Naive thymus-derived CD4-positive, alpha-beta T cell (primary cell): ENCODE measurements at places on chromosomes 1 and 21.

- DNase-seq: peak; percentile 74
These were observed 37.1 kb upstream of the EPB41 start for GRCh38 chr1:28877132-28877781.

DNA sequence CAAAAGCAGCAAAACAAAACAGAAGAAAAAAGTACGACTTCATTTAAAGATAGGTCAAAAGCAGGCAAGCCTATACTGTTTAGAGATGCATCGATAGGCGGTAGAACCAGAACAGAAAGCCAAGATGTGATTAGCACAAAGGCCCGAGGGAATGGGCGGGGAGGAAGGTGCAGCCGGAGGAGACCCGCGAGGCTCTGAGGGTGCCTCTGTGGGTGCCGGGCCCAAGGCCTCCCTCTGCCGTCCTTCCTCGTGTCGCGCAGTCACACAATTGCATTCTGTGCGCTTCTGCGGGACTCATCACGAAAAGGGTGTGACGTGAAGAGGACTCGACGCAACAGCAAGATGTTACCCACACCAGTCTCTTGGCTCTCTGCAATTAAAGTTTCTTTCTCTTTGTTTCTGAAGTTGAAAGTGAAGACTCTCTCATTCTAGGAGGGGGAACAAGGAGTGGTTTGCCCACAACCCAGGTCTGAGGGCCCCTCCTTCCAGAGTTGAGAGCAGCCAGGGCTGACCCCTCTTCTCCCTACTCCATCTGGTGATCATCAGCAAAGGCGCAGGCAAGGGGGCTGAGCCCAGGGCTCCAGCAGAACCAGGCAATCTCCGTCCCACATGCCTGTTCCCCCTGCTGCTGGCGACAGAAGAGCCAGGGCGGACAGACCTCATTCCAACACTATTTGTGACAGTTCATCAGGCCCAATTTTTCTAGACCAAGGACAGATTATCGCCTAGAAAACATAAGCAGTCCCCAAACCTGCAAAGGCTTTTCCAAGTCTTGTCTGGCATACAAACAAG lies 41.0 kb downstream of the NPHP4 start:
- no peak for DNase-seq

DNA sequence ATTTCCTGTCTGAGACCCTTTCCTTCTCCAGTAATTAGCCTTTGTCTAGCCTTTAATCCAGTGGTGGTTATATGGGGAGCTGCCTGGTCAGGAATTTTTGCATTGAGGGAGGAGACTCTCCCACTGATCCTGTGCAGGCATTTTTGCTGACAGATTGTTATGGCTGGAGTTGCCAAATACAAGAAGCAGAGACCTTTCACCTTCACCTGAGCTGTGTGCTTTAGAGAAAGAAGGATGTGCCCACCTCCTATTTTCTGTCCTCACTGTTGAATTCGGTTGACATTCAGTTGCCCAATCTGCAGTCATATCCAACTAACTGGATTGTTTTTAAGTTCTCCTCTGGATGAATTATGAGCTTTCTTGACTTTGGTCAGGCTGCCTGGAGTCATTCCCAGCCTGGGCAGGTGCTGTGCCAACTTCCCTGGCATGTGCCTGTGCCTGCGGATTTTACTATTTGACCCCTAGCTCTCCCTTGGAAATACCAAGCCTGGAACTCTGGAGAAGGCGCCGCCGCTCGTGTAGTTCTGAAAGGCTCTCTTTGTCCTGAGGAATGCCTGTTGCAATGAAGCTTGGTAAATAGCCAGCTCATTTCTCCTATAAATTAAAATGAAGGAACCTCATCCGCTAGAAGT lies 143.9 kb downstream of the NOS1AP start:
- no peak for DNase-seq

GRCh38 chr21:38987633-38988508 lies 182.1 kb downstream of the ETS2 start:
- DNase-seq: no peak

DNA sequence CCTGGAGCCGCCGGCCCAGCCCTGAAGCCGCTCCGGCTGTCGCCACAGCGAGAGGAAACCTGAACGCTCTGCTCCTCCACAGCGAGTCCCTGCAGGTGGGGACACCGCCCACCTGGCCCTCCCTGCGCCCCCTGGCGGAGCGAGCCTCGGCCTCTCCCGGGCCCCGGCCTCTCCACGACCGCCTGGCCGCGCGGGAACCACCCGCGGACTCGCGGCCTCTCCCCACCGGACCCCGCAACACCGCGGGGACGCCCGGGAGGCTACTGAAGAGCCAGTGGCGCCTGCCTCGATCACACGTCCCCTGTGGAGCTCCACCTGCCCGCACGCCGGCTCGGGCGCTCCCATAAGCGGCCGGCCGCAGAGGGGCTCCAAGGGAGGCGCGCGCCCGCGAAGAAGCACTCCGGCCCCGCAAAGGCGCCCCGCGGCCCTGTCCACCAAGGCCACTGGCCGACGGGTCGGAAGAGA lies 109.6 kb downstream of the KCNN3 start:
- DNase-seq: peak; percentile 79

DNA sequence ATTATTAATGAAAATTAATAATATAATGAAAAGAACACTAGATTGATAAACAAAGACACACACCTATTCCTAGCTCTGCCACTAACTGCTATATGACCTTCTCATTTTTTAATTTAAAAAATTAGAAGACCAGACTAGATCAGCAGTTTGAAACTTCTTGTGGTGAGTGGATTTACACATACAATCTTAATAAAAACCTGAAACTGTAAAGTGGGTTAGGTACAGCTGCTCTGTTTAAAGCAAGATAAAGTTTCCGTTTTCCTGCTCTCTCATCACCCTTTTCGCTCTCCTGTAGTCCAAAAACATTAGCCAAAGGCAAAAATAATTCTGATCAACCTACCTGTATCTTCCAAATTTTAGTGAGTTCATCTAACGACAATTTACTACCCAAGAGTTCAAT lies 58.6 kb downstream of the USP24 start:
- DNase-seq: no peak

DNA sequence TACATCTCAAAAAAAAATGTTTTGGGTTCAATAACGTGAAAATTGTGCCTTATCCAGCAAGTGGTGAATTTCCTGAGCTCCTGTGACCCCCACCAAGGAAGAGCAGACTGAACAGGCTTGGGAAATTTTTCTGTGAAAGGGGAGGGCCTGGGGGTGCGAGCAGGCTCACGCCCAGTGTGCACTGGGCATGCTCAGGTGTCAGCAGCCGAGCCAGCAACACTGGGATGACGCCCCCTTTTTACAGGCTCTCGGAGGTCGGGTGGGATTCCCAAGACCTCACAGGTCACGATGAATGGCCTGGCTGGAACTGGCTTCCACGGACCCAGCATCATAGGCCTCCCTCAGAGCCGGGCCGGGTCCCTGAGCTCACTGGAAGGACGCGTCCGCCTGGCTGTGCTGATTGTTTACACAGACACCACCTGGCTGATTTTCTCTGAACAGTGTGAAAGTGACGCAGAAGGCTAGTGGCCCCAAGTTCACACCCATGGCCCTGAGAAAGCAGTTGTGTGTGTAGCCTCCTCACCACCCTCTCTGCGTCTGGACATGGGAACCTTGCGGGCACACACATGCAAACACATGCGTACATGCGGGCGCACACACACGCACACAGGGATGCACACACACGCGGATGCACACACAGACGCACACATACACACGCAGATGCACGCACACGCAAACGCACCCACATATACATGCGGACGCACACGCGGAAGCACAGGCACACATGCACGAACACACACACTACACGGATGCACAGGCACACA lies 9.2 kb downstream of the CSTB start:
- DNase-seq: no peak

DNA sequence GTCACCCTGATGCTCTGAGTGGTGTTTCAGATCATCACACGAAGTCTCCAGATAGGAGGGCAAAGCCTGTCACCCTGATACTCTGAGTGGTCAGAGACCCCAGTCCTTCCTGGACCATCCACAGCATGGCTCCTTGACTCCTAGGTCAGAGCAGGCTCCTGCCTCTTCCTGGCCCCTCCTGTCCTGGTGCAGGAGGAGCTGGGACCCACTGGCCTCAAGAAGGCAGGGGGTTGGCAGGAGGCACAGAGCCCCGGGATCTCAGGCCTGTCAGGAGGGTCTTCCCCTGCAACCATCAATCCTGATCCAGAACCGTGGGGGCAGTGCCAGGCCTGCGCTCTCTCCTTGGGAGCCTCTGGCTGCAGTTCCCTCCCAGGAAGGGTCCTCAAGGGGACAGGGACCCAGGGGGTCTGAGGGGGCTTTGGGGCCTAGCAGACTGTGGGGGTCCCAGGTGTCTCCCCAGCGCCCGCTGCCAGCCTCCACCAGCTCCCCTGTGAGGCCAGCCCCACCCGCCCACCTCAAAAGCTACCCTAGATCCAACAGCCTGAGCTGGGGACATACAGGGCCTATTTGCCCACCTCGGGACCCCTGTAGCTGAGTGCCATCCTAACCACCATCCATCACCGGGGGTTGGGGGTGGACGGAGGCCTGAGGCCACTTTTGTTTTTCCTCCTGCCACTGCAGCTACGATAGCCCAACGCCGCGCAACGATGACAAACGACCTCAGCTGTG lies 27.5 kb downstream of the COL6A1 start:
- no peak for DNase-seq

GRCh38 chr1:98468111-98468717 lies 193.3 kb upstream of the SNX7 start:
- no peak for DNase-seq

GRCh38 chr1:240044620-240045019 lies 47.1 kb upstream of the FMN2 start:
- no peak for DNase-seq

DNA sequence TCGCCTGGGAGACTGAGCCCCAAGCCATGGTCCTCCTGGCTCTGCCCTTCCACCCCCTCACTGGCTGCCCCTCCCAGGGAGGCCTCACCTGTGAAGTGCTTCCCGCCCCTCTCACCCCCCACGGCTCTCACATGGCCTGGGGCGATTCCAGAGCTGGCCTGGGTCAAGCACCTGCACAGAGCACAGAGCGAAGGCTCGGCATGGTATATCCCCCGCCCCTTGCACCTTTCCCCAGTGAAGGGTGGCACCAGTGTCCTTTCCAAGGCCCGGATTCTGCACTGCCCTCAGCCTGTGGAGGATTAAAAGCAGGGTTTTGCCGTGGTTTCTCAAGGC lies 1.1 kb upstream of the AJAP1 start:
- no peak for DNase-seq

GRCh38 chr1:247370786-247371732 lies 39.4 kb upstream of the ZNF496 start:
- DNase-seq: no peak

GRCh38 chr1:94325377-94326302 lies 88.3 kb upstream of the ARHGAP29 start:
- no peak for DNase-seq

DNA sequence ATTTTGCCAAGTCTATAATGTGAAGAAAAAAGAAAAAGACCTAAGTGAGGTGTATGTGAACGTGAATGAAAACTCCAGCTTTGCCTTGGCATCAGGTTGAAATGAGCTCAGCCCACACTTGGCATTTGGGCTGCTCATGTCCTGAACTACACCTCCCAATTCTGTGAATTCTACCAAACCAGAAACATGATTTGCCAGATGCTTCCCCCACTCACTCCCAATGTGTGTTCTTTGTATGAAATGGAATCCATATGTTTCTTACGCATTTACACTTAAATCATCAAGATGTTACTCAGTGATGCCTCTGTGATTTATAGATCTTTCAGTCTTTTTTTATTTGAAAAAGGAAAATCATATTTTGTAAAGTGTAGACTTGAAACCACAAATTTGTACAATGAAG lies 32.8 kb upstream of the RUNX1 start:
- DNase-seq: no peak

DNA sequence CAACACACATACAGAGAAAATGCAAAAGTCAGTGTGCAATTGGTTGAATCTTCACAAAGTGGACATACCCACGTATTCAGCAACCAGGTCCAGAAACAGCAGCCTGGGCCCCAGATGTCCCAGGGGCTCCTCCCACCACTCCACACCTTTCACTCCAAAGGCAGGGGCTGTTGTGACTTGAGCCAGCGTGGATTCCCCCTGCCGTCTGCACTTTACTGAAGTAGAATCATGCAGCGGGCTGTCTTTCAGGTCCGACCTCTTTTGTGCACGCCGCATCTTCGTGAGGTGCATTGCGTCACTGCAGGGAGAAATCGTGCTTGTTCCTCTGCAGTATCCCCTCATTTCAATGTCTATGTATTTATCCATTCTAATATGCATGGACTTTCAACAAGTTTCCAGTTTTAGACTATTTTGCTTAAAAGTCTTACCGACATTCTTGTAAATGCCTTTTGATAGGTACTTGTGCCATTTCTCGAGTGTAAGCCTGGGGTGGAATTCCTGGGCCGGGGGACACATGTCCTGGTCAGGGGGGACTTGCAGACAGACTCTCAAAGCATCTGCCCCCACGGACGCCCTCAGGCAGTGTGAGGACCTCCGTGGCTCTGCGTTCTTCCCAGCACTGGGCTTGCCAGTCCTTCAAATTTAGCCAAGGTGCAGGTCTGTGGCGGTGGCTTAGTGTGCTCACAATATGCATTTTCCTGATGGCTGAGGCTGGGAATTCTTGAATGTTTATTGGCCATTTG lies 29.3 kb upstream of the ACTRT2 start:
- DNase-seq: no peak

GRCh38 chr1:168408539-168408865 lies 127.8 kb downstream of the TBX19 start:
- no peak for DNase-seq

DNA sequence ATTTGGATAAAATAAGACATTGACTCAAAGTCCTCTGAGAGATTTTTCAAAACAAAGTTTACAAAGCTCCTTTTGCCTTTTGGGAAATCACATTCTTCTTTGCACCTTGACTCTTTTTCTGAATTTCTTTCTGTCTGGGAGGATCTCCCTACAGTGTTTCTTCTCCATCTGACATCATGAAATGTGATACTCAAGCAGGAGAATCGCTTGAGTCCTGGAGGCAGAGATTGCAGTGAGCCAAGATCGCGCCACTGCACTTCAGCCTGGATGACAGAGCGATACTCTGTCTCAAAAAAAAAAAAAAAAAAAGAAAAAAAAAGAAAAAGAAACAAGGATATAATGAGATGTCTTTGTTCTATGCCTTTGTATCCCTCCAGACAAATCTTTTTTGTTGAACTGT lies 13.3 kb upstream of the GRIK1 start:
- DNase-seq: no peak

DNA sequence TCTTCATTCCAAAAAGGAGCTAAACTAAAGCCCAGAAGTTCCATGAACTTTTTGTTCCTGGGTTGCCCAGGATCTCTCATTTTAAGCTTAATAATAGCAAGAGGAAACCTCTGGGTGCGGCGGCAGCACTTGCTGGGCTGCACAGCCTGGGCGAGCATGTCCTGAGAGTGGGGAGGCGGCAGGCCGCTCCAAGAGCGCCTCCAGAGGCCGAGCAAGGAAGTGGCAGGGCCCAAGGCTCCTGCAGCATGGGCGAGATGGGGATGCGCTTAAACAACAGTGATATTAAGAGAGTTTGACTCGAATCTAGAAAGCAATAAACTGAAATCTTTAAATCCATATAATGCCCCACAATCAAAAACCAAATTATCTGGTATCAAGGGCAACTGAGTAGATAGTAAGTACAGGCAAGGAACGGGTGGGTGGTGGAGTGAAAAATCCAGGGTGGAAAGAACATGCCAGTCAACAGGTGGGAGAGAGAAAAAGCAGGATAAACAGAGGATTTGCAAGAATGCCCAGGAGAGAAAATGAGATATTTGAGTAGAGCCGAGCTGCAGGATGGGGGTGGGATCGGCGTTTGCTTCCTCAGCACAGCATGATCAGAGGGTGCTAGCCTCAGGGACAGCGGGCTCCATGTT lies 14.1 kb upstream of the TNR start:
- no peak for DNase-seq

GRCh38 chr1:155984341-155984740 lies 6.0 kb upstream of the ARHGEF2 start:
- DNase-seq: no peak
